ENCODE measurements at places on chromosomes 2 and 18.

GRCh38 chr18:62938487-62938886 lies 223.1 kb downstream of the PHLPP1 start:
- DNase-seq: no peak

DNA sequence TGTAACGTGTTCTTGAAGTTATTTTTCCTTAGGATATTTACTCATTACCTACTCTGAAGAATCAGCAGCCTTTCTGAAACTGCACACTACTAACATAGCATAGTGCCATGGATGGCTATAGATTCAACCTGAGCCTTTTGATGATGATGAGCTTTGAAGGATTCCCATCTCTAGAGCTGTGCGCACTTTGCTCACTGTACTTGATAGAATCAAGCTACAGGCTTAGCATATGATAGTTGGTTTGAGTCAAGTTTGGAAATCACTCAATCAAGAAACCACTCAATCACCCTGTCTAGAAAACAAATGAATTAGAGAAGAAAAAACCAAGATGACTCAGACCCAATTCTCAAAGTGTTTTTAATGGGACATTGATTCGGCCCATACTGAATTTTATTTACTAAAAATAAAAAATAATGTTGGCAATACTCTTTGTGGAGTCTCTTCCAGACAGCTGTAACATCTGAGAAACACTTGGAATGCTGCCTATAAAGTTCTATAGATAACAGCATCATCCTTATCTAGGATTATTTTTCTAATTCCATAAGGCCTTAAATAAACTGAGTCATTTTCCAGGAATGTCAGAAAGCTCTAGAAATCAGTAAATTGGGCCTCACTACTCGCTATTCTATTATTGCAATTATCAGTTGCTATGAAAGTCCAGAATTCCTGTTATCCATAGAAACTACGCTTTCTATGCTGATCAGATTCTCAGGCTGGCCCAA lies 259.0 kb upstream of the ERBB4 start:
- DNase-seq: no peak

- DNase-seq: no peak
Measured at GRCh38 chr2:236853585-236854051, 232.1 kb upstream of the COPS8 start.

- DNase-seq: no peak
Measured at GRCh38 chr18:8673256-8674209, 31.8 kb upstream of the MTCL1 start.

- DNase-seq: no peak
Measured at GRCh38 chr18:44156126-44156525, 524.6 kb upstream of the SETBP1 start.

DNA sequence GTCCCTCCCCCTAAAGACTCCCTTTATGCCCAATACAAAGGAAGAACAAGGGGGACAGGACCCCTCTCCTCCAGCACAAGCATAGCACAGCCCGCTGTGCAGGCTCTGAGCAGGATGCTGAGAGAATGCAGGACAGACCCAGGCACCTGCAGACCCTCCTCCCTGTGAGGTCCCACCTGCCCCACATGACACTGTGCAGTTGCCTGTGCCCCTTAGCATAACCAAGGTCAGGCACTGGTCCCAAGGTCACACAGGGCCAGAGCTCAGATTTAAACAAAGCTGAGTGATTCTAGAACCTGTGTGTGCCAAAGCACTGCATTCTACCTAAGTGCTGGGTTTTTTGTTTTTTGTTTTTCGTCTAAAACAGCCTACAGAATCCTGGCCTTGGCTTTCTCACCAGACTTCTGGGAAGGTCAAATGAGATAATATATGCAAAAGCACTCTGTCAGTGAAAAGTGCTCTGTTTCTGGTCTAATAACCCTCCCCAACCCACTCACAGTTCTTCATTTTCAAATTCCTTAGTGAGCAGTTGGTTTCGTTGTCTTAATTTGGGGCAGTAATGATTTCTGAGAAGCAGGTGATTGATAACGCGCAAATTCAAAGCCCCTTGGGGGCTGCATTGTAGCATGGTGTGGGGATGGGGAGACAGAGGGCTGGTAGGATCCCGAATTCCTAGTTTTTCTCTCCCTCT lies 125.7 kb downstream of the KCTD1 start:
- no peak for DNase-seq

DNA sequence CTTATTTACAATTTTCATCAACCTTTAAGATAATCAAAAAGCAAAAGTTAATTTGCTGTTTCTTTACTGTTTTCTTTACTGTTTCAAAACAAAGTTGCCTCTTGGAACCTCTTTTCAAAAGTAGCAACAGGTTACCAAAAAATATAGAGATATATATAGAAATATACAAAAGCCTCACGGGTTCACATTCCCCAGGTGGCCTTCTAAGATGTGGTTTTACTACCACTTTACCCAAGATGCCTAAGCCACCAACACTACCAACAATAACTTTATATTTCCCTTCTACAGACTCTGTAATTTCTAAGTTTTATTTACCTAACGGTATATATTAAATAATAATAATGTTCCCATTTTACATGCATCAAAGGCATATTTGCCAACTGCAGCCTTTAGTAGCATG lies 4.9 kb downstream of the CYB5A start:
- no peak for DNase-seq

- DNase-seq: no peak
Measured at GRCh38 chr2:2192091-2192955, 138.8 kb downstream of the MYT1L start.

DNA sequence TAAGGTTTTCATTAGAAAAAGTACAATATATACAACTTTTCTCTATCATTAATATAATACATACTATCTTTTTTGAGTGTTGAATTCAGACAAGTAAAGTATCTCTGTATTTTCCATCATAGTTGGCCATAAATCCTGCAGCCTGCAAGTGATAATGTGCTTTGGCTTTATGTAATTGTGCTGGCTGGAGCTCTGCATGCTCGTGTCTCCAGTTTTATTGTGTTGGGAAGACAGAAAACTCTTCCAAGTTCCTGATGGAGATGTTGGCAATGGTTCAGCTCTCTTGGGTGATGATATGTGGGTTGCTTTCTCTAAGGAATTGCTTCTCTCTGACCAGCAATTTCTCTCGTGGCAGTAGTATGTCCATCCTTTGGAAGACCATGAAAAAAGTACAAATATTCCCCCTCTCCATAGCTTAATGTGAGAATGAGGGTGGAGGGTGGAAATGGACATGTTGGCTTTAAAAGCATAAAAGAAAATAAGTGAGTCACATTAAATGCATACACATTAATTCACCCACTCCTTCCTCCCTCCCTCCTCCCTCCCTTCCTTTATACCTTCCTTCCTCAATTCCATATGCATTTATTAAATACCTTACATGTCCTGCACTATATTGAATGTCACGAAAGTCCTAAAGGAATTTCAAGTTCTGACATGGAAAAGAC lies 344.2 kb downstream of the MTX2 start:
- peak; percentile 9 for DNase-seq

DNA sequence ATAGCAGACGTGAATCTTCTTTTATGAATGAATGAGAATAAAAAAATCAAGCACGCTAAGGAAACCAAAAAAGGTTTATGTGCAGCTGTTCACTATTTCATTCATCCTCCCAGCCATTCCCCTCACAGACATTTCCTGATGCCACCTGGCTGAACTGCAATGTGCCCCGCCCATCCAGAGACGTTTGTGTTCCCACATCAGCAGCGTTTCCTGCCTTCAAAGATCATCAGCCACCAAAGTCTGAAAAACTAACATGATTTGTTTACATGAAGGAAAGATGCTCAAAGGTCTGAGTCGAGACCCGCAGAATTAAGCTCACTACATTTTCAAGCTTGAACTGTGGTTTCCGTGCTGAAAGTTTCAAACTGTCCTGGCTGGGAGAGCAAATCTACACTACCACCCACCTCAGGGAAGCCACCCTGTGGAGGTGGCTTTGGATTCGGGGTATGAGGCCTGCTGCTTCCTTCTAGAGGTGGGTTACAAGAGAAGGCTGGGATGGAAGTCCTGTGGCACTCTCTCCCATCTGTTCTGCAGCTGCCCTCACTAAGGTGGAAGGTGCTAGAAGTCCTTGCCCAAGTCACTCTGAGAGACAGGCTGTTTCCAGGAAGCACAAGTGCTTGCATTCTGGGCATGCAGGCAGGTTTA lies 201.3 kb upstream of the OSR1 start:
- DNase-seq: no peak

DNA sequence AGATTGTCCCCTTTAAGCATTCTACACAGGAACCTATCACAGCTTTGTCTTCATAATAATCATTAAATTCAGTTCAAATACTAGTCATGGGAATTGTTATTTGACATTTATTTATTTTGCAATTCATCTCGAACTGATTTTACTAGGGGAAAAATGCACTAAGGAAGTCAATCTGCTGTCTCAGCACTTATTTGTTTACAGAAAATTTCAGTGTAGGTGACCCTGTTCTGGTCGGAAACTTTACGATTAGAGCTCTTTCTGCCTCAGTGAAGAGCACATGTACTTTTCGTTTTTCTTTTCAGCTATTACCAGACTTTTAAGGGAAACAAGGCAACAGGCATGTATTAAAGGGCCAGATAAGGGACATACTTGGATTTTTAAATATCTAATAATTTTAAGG lies 1405.7 kb upstream of the ZEB2 start:
- DNase-seq: no peak

All from Daoy (cell line).